ENCODE measurements at places on chromosomes 11 and 22. TPM values are rescaled to one million over a fixed set of nuclear protein-coding genes. Genes with fewer than 3 reads are reported as not detected.

The MORC2 gene
- total RNA-seq, result 17.5 TPM

The NNMT gene
- 719 TPM for total RNA-seq

The SLC43A3 gene
- 44.2 TPM for total RNA-seq

The KCTD17 gene
- 35.8 TPM for total RNA-seq

The BARX2 gene
- total RNA-seq, result not detected

The CLCF1 gene
- total RNA-seq, result 29.8 TPM

The SERPIND1 gene
- not detected for total RNA-seq

The BET1L gene
- 19.2 TPM for total RNA-seq

The ST14 gene
- 0.98 TPM for total RNA-seq

The C11orf87 gene
- total RNA-seq, result not detected

The ZC3H12C gene
- 5.5 TPM for total RNA-seq

Measured in mesangial cell (primary cell).